HEK293T (cell line): ENCODE measurements at places on chromosomes 11 and 22.

DNA sequence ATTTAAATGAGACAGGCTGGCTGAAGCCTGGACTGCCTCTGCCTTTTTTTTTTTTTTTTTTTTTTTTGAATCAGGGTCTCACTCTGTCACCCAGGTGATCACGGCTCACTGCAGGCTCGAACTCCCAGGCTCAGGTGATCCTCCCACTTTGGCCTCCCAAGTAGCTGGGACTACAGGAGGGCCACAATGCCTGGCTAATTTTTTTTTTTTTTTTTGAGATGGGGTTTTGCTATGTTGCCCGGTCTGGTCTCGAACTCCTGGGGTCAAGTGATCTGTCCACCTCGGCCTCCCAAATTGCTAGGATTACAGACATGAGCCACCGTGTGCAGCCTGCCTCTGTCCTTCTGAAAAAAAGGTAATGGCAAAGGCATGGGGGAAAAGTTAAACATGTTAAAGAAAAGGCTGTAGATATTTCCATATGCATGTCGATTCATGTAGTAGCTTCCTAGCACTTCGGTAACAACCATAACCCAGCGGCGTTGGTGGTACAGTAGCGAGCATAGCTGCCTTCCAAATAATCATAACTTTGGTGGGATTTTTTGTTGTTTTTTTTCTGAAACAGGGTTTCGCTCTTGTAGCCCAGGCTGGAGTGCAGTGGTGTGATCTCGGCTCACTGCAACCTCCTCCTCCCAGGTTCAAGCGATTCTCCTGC, 48.8 kb downstream of the MCHR1 start:
- DNase-seq, result no peak

DNA sequence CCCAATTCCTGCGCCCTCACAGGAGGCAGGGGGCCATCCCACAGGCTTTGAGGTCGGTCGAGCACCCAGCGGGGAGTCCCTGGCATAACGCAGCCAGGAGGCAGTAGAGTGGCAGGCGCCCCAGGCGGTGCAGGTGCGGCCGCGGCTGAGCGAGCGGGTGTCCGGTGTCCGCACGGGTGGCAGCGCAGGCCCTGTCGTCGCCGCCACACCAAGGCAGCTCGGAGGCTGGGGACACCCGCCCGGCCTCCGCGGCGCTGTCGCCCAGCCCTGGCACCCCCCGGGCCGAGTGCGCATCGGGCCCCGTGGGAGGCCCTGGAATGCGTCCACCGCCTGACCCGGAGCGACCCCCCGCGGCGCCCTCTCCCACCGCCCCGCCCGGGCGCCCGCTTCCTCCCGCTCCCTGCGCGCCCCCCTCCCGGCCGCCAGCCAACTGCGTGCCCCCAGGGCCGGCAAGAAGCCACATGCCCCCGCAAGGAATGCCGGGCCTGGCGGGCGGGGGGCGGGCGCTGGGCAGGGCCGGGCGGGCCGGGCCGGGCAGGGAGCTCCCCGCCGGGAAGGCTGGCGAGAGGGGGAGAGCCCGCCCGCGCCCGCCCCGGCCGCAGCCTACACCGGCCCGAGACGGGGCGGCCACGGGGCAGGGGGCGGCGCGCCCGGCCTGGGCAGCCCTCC, 33.9 kb downstream of the PRDM11 start:
- peak; percentile 64 for DNase-seq

GRCh38 chr22:50189184-50189848, 3.6 kb downstream of the TRABD start:
- DNase-seq, result no peak

DNA sequence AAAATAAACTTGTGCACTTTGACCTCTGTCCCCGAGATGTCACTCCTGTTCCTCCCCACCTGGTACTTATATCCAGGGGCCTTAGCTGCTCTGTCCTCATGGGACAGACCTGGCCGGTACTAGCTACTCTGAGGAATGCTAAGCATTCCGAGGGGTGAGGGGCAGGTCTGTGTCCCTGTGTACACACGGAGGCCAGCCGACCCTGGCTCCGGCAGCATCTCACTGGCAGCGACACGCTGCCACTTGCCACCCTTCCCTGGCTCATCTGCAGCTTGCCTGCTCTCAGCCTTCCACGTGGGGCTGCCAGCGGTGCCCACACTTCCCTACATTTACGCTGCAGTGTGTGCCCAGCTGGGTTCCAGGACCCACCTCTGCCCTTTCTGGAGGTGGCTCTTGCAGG, 21.6 kb upstream of the TEF start:
- DNase-seq, result no peak

- no peak for DNase-seq
Measured at GRCh38 chr11:69156673-69157155, 979 bp downstream of the SMIM38 start.

DNA sequence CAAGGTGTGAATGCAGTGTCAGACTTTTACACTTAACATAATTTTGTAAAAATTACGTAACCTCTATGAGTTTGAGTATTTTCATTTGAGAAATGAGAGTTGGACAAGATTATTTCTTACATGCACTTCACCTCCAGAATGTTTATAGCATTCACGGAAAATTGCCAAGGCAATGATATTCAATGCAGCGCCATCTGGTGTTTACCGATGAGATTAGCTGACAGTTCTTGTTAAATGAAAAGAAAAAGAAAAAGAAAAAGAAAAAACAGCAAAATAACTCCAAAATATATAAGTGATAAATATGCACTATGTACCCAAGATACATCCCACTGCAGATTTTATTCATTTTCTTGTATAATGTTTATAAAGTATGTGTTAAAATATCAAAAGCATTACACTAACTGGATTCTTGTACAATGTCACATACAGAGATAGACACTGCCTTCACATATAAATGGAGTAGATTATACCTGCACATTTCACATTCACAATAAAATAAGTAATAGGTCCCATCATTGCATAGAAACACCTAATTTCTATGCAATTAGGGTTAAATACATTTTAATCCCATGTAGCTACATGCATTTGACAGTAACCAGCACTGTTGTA, 976.3 kb upstream of the FAT3 start:
- DNase-seq, result peak; percentile 13

GRCh38 chr11:61814958-61815789, 1.6 kb downstream of the FADS1 start:
- DNase-seq, result peak; percentile 77

- no peak for DNase-seq
Measured at GRCh38 chr11:87013912-87014825, 23.6 kb upstream of the TMEM135 start.

DNA sequence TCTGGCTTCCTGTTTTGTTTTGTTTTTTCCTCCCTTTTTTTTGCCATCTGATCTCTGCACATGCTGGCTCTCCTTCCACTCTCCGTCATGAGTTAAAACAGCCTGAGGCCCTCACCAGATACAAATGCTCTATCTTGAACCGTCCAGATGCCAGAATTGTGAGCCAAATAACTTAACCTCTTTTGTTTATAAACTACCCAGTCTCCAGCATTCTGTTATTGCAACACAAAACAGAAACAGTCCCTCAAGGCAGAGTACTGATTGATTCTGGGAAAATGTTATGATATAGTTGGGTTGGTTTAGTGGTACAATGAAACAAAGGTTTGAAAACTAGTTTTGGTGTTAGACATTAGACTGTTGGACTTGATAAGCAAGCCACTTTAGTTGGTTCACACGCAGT, 1390.0 kb upstream of the RAG2 start:
- no peak for DNase-seq

DNA sequence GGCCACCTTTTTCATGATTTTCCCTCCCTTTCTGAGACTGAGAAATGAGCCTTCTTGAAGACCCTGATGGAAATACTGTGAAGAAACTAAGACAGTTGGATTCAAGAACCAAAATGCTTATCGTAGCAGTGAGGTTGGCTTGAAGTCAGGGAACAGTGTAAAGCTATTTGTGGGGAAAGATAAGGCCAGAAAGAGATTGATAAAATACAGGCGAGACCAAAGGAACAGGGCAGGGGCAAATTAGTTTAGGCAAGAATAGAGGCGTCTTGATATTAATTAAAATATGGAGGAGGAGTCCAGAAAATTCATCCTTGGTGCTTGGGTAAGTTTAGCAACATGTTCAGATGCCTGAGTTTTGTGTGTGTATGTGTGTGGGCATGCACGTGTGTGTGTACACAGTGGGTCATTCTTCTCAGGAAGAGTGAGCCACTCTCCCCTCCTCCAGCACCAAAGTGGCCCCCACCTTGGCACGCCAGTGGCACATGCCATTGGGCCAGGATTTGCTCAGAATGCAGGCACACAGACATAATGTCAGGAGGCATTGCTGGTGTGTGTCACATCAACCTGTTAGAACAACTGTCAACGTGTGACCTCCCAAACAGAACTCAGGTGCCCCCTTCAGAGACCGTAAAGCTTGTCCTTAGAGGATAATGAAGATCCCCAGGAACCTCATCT, 3.9 kb upstream of the EHF start:
- no peak for DNase-seq

DNA sequence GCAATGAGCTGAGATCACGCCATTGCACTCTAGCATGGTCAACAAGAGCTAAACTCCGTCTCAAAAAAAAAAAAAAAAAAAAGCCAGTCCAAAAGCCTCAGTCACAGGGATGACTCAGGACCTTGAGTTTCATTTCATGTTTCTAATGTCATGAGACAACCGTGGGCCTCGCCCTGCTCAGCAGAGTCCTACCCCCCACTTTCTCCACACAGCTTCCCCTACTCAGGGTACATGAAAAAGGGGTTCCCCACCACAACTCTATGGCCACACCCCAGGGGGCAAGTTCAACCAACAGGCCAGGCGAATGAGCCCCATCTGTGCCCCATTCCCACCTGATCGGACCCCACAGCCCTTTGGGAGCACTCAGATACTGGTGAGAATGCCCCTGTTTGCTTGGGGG, 24.3 kb upstream of the ADA2 start:
- DNase-seq, result no peak

GRCh38 chr11:1827095-1827813, 7.5 kb upstream of the SYT8 start:
- DNase-seq, result no peak

- no peak for DNase-seq
Measured at GRCh38 chr11:540583-541432, 3.5 kb downstream of the LRRC56 start.

GRCh38 chr11:28887681-28888080, 779.5 kb downstream of the METTL15 start:
- no peak for DNase-seq

GRCh38 chr11:2577991-2578928, 121.5 kb downstream of the KCNQ1OT1 start:
- DNase-seq, result no peak

DNA sequence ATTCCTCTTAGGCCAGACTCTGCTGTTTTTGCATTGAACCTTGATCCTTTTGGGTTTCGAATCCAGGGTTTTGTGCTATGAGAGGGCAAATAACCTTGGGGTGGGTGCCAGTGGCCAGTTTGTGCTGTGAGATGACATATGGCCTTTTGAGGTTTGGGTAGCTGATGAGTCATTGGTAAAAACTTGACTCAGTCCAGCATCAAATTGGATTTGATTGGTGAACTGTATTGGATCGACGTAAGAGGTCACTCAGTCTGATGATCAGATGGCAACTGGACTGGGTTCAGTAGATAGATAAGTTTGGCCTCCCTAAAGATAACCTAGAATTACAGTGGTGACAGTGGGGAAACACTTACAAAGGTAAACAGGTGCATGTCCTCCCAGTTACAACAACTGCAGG, 41.0 kb upstream of the XKR3 start:
- no peak for DNase-seq

DNA sequence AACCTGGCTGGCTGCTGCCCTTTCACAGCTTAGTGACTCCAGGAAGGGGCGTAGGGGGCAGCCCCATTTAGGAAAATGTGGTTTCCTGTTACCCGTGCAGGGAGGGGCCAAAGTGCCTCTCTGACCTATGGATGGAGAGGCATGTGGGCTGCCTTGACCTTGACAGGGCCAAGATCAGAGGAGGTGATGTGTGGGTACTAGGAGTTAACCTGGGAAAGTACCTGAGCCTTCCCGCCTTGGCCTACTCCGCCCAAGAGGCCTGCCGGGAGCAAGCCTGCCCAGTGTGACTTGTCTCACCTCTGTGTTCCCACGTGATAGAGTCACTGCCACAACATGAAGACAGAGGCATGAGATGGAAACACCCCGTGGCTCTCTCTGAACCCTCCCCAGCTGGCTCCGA, 33.4 kb downstream of the GRAMD4 start:
- DNase-seq, result no peak

DNA sequence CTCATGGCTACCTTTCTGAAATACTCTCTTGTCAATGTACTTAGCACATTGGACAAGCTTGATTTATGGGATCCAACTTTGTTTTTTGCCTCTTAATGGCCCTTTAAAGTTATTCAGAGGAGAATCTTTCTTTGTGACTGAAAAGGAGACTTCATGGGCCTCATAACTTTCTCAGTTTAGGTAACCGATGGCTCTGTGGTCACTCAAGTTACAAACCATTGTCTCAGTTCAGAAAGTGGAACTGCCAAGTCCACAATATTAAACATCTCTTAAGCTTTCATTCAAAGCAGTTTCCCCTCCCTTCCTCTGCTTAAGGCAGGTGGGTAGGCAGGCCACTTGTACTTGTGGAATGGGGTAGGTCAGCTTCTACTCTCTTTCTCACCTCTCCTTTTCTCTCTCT, 12.3 kb upstream of the ARL14EP start:
- DNase-seq, result no peak

DNA sequence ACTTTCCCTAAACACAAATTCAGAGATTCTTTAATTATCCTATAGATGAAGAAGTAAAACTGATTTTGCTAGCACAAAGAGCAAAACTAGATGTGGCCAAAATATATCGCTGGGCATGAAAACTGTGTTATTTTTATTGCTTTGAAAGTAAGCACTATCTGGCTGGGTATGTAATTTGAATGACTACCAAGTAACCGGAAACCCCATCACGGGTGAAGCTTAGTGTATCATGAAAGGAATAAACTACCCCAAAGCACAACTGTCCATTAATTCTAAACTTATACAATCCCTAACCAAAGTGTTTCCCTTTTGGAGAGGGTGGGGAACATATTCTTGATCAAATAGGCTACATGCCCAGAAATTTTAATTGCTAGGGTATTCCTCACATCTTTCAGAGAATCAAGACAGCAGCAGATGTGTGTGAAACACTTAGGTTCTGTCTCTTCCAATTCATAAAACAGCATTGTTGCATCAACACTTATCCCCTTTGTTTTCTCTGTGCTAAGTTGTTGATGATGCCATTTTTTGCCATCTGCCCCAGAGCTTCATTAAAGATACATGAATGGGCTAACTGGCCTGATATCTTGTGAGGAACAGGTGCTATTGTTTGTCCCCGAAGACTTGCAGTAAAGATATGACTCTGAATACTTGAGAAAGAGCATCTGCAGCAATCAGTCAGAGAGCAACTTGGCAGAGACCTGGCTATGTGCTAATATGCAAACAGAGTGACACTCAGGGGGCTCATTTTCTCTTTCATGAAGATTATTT, 238.2 kb downstream of the SOX6 start:
- DNase-seq, result no peak
